Kasumi-1 (cell line): ENCODE measurements at places on chromosomes 16 and 17.

GRCh38 chr17:63540590-63540989, 9.7 kb upstream of the DCAF7 start:
- DNase-seq: no peak

- no peak for DNase-seq
These were observed 29.4 kb downstream of the TOM1L2 start for GRCh38 chr17:17942846-17943245.

- peak; percentile 51 for DNase-seq
These were observed 21.5 kb downstream of the TNS4 start for GRCh38 chr17:40479754-40480480.

DNA sequence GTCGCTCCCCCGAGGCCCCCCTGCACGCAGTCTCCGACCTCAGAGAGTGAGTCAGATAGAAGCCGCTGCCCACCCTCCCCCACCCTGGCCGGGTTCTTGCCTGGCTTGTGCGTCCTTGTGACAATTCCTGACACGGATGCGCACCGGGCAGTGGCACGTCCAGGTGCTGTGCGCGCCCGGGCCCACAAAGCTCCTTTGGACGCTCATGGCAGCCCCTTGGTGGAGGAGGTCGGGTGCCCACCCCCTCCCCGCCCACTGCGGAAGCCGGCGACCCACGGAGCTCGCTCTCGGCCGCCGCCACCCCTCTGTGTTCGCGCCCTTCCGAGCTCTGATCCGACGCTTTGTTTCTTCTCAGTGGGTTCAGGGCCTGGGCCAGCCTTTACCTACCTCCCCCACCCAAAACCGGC, 662 bp upstream of the TUBB3 start:
- DNase-seq: peak; percentile 31
